ENCODE measurements at places on chromosomes 12 and 14. TPM values are rescaled to one million over a fixed set of nuclear protein-coding genes. Genes with fewer than 3 reads are reported as not detected.

C12orf56 gene
- not detected for total RNA-seq

RFX4 gene
- total RNA-seq, result not detected

CSRP2 gene
- 63.9 TPM for total RNA-seq

MYBPC1 gene
- not detected for total RNA-seq

OASL gene
- total RNA-seq, result not detected

DTX3 gene
- 22.1 TPM for total RNA-seq

NID2 gene
- 85.0 TPM for total RNA-seq

DEGS2 gene
- not detected for total RNA-seq

LMO3 gene
- total RNA-seq, result not detected

SLC10A1 gene
- total RNA-seq, result not detected

FSCB gene
- not detected for total RNA-seq

CMKLR1 gene
- total RNA-seq, result under 0.01 TPM

SIRT4 gene
- 0.59 TPM for total RNA-seq

BHLHE41 gene
- total RNA-seq, result 0.45 TPM

KRT3 gene
- not detected for total RNA-seq

CNPY2 gene
- total RNA-seq, result 63.4 TPM

GYS2 gene
- total RNA-seq, result not detected

SDR9C7 gene
- total RNA-seq, result not detected

DAO gene
- total RNA-seq, result not detected

KLHL28 gene
- total RNA-seq, result 3.7 TPM

ANO2 gene
- total RNA-seq, result not detected

PSMA6 gene
- total RNA-seq, result 249 TPM

MMAB gene
- total RNA-seq, result 139 TPM

TAS2R20 gene
- under 0.01 TPM for total RNA-seq

LGR5 gene
- total RNA-seq, result under 0.01 TPM

TRHDE gene
- total RNA-seq, result 12.5 TPM

AQP6 gene
- not detected for total RNA-seq

LRRC9 gene
- not detected for total RNA-seq

EXOC3L4 gene
- total RNA-seq, result not detected

PGF gene
- total RNA-seq, result 1.6 TPM

SMCO3 gene
- total RNA-seq, result not detected

CCDC177 gene
- not detected for total RNA-seq

TWF1 gene
- 146 TPM for total RNA-seq

C1S gene
- total RNA-seq, result 36.6 TPM

TSPAN8 gene
- not detected for total RNA-seq

HCAR1 gene
- total RNA-seq, result 0.34 TPM

CLMN gene
- total RNA-seq, result 0.30 TPM

ERG28 gene
- 33.0 TPM for total RNA-seq

CD163 gene
- total RNA-seq, result not detected

PDE3A gene
- total RNA-seq, result 0.34 TPM

KRT73 gene
- not detected for total RNA-seq

AICDA gene
- total RNA-seq, result not detected

E2F7 gene
- total RNA-seq, result 8.9 TPM

ISM2 gene
- 0.15 TPM for total RNA-seq

RPS6KL1 gene
- 0.89 TPM for total RNA-seq

RNASE7 gene
- total RNA-seq, result not detected

HAL gene
- under 0.01 TPM for total RNA-seq

MGAT4C gene
- not detected for total RNA-seq

SOX5 gene
- 2.4 TPM for total RNA-seq

P2RX2 gene
- not detected for total RNA-seq

BEGAIN gene
- total RNA-seq, result 1.3 TPM

SSPN gene
- 5.4 TPM for total RNA-seq

SCNN1A gene
- total RNA-seq, result 0.67 TPM

ITFG2 gene
- 15.0 TPM for total RNA-seq

CPNE6 gene
- not detected for total RNA-seq

MNAT1 gene
- total RNA-seq, result 31.9 TPM

RAB2B gene
- 13.2 TPM for total RNA-seq

LRRIQ1 gene
- total RNA-seq, result 2.1 TPM

FAR2 gene
- total RNA-seq, result 6.7 TPM
